NCI-H1436 treated with DMSO at 0.1 percent for 48 hours (cell line): ENCODE measurements at places on chromosomes 12 and 14.
A peak's percentile ranks its signal among the peaks of the same experiment; 100 is the strongest.

GRCh38 chr12:111685322-111685810 lies 390 bp downstream of the BRAP start:
- DNase-seq, result no peak

GRCh38 chr14:65303899-65304222 lies 108.7 kb upstream of the FUT8 start:
- DNase-seq, result no peak

DNA sequence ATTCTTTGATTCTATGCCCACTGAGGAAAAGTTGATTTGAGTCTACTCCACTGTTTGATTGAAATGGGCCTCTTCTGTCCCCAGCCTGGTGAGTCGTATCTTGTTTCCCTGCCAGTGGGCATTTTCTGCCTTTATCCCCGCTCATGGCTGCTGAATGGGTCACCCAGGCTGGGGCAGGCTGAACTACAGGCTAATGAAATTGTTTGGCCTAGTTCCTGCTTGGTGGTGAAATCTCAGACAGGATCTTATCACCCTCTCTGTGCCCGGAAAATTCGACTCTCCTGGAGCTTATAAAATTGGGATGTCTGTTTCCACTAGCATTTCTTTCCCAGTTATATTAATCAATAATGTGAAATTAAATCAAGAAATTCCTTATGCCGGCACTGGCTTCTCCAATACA lies 65.0 kb downstream of the CHST11 start:
- no peak for DNase-seq

- DNase-seq, result no peak
These were observed 151.2 kb downstream of the PLCZ1 start for GRCh38 chr12:18586581-18586980.

DNA sequence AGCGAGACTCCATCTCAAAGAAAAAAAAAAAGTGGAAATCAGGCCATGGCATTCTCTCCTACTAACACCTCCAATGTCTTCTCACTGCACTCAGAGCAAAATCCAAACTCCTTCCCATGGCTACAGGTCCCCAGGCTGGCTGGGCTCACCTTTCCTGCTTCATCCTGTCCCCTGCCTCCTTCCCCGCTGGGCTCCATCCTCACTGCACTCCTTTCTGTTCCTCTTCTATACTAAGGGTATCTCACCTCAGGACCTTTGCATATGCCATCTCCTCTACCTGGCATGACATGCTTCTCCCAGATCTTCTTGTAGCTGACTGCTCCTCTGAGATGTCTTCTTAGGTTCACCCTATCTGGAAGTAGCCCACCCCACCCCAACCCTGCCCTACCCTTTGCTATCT lies 111.1 kb downstream of the DPF3 start:
- DNase-seq, result no peak

DNA sequence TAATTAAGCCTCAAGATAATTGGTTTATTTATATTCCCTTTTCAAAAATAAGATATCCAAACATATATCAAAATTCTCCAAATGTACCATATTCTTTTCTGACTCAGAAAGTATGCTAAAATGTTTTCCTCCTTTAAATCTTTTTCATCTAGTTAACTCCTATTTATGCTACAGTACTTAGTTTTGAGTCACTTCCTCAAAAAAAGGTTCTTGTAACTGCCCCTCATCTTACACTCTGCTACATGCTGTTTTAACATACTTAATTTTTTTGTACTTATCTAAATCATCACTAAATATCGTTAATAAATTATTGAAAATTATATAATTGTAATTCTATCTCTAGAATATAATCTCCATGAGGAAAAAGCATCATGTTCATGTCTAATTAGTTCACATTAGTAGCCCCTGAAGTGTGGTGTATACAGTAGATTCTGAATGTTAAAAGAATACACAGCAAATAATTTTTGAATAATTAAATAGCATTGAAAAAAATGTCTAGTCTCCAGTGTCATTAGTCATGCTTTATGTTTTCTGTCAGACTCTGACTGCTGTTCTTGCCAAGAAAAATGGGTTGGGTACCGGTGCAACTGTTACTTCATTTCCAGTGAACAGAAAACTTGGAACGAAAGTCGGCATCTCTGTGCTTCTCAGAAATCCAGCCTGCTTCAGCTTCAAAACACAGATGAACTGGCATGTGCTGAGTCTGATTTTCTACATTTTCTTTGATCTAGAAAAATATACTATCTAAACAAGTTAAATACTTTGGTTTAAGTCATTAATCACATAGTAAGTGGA lies 3.5 kb downstream of the KLRD1 start:
- DNase-seq, result no peak

DNA sequence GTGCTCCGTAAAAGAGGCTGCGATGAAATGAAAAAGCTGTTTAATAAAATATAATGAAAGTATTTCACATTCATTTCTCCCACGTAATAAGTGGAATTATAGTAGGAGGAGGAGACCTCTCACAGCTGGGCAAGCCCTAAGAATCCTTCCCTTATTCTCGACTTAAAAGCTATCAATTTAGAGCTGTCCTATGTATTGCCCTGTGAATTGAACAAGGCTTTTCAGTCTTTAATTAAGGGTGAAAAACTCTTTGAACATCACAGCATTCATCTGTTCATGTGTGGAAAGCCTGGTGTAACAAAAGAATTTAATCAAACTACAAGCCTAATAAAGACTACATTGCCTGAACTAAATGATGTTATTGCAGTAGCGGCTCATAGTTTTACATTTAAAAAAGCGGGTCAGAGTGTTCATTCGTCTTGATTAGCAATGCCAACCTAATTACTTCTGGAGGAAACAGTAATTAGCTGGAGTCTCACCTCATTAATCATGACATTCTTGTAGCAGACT lies 142.0 kb downstream of the ETNK1 start:
- no peak for DNase-seq

DNA sequence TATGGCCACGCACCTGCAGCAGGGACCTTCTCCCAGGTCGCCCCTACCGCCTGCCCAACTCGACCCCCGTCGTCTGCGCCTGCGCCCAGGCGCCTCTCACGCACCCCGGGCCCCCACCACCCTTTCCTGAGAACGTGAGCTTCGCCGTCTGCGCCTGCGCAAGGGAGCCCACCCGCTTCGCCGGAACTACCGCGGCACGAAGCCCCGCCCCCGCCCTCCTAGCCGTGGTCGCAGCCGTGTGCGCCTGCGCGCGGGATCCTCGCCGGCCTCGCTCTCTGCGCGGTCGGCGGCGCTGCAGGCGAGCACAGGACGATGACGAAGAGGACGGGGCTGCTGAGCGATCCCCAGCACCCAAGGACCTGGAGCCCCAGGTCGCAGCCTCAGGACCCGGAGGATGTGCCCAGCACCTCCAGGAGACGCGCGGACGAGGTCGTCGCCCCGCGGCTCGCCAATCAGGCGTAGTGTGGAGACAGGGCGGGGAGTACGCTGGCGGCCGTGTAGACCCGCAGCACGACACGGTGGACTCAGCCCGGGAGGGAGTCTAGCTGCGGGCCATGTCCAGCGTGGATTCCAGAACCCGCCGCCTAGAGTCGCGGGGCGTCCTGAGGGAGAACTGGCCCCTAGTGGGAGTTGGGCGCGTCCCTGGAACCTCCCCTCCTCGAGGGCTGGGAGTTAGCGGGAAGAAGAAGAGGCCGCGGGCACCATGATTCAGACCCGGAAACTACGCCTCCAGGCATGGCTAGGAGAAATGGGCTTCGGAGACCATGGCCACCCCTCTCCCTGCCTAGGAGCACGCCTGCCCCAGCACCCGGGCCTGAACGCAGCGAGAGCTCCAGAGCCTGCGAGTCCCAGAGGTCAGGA lies 1120.8 kb upstream of the TMEM132C start:
- no peak for DNase-seq

DNA sequence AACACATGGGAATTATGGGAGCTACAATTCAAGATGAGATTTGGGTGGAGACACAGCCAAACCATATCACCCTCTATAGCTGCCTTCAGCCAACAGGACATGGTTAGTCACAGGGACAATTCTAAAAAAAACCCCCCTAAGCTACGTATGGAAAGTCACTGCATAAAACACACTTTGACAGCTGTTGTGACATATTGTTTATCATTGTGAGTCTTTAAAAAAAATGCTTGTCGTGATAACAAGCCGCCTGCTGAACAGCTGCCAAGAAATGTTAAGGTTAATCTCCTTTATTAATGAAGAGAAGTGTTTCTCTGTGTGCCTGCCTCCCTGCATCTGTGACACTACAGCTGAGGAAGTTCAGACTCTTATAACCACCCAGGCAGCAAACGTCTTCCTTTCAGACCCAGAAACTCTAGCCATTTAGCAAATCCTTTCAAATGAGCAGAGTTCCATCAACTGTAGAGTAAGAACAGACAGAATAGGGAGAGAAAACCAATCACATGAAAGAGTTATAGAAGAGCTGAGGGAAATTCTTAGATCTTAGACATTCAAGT lies 1459.6 kb upstream of the TMEM132C start:
- DNase-seq, result no peak

- DNase-seq, result no peak
These were observed 46.4 kb upstream of the BMP4 start for GRCh38 chr14:54003064-54003463.

DNA sequence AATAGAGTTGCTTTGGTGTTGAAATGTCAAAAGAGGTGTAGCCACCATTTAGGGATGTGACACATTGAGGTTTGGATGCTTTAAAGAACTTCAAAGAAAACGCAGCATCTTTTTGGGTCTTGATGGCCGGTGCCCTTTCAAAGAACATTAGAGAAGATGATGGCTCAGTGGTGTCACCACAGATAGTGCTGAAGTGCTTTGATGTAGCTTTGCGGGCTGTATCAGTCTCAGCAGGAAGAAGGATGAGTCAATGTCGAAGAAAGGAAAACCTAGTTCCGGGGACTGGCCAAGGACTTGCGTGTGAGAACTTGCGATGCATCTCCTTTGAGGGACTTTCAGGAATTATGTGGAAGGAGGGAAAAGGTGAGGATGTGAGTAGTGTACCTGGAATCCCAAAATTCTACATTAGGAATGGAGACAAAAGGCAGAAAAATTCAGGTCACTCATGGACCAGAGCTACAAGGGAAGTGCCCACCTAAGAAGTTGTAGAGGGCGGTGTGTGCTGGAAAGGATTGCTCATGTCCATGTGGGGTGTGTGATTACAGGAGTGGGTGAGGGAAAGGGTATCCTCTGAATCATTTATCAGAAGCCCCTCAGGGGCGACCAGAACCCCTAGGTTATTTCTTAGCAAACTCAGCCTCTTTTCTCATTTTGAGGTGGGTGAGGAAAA lies 39.7 kb upstream of the GZMB start:
- DNase-seq, result no peak

DNA sequence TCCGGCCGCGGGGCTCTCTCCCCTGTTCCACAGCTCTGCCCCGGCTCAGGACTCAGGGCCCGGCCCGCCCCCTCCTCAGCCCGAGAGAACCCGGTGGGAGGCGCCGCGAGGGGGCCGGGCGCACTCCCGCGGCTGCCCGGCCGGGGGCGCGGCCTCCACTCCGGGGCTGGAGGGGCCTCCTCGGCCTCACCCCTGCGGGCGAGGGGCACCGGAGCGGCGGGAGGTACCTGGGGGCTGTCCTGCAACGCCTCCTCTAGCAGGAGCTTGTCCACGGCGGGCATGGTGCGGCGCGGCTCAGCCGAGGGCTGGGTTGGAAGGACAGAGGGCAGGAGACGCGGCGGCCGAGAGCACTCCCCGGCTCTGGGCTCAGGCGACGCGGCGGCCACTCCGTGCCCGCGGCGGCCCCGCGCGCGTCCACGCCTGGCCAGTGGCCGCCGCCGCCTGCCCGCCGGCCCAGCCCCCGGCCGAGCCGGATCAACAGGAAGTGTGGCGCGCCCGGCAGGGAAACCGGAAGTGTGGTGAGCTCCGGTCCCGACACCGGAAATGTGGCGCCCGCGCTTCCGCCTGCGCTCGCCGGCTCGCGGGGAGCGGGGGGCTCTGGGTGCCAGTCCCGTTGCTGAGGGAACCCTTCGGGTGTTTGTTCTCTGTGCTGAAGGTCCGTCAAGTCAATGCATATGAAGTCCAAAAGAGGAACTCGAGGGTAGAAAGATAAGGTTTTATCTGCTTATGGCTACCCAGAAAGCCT lies at the start of gene APPL2:
Gene APPL2 (minus strand): TSS at position 443 of the 745 bp plus-strand sequence. CDS start 162 bp downstream, at position 281.
- DNase-seq, result peak; percentile 56

GRCh38 chr14:74619672-74620131 lies 7.7 kb upstream of the LTBP2 start:
- DNase-seq, result no peak

- DNase-seq, result no peak
These were observed 229.4 kb downstream of the DUSP6 start for GRCh38 chr12:89122852-89123251.

DNA sequence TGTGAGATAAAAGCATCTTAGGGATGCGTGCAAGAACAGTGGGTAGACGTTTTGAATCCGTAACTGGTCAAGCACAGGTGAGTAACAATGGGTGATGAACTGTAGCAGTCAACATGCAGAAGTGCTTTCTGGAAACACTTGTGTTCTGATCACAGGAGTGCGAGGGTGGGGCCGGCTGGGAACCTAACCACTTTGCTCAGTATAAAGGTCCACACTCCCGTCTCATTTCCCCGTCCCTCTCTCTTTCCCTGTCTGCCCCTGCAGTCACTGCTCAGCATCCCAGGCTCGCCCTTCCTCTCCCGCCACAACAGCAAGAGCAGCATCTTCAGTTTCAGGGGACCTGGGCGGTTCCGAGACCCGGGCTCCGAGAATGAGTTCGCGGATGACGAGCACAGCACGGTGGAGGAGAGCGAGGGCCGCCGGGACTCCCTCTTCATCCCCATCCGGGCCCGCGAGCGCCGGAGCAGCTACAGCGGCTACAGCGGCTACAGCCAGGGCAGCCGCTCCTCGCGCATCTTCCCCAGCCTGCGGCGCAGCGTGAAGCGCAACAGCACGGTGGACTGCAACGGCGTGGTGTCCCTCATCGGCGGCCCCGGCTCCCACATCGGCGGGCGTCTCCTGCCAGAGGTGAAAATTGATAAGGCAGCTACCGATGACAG lies 127.1 kb downstream of the FIGNL2 start:
- DNase-seq, result no peak

DNA sequence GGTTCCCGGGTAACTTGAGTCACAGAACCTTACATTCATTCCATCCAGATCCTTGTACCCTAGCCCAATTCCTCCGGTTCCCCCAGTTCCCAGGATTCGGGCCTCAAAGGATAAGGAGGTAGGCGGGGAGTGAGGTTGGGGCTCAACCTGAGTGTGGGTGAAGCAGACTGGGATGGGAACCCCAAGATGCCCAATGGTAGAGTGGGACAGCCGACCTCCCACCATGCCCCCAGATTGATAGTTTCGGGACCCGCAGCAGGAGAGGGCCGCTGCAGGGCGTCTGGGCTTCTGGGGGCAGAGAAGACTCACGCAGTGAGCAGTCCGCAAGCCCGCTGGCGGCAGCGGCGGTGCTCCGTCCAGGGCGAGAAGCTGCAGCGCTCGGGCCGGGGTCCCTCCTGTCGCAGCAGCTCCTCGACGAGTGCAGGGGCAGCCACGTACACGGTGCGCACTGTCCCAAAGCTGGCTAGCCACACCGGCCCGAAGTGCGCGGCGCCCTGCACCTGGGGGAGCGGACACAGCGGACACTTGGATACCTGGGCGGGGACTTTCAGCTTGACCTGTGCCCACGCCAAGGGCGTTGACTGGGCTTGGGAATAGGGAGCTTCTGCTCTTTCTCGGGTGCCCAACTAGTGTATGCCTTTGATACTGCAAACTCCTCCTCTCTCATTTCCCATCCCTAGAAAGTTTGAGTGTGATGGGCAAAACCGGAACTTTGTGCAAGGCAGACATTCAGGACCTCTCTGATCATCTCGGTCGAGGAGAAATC lies 997 bp downstream of the CYP27B1 start:
- DNase-seq, result no peak
